ENCODE measurements at places on chromosomes 5 and 9.
A peak's percentile ranks its signal among the peaks of the same experiment; 100 is the strongest.

- no peak for DNase-seq
Observed at GRCh38 chr9:88339317-88339716, 48.9 kb upstream of the SPIN1 start.

DNA sequence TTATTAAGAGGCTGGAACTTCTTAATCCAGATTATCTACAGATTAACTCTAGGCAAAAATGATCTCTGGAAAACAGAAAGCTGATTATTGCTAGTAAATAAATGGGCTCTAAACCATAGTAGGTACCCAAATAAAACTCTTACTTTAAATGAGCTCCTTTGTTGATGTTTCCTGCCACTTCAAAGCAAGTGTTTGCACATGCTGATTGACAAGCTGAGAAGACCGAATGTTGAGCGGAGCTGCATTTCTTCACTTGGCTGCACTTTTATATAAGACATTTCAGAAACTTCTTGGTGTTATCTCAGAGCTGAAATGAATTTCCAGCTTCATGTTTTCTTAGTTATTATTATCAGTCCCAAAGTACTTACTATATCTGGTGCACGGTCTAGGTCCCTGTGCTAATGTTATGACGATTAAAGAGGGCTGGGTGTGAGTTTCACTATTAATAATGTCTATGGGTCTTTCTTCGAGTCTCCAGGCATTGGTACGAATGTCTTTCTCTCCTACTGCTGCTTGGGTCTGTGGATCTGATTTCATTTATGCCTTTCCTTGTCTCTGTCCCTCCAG lies 58.6 kb upstream of the CTXN3 start:
- no peak for DNase-seq

DNA sequence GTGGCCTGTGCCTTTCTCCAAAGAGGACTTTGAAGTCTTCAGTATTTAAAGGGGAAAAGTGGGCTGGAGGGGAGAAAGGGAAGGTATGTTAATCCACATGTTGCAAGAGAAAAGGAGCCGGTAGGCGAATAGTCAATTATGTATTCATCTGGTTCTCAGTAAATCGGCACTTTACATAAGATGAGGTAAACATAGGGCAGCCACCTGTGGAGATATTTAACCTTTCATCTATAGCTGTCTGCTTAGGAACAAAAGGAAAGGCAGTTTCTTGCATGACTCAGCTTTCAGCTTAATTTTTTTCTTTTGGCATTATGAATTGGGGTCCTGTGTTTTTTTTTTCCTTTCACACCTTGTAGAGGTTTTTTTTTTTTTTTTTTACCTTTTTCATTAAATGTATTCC lies 42.2 kb downstream of the FGD3 start:
- DNase-seq, result no peak

GRCh38 chr5:159992566-159992965 lies 16.4 kb upstream of the TTC1 start:
- no peak for DNase-seq

DNA sequence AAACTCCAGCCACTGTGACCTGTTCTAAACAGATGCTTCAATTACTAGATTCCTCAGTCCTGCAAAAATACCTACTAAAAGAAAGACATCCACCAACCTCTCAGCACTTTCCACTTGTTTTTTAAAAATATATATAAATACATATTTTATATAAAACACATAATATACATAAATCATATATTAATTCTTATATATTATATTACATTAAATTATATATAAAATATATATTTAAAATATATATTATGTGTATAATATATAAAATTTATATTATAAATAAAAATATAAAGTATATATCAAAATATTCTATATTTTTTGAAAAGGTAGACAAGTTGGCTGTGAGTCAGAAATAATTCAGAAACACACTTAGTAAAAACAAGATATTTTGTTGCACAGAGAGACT lies 2371.8 kb upstream of the ACO1 start:
- no peak for DNase-seq

DNA sequence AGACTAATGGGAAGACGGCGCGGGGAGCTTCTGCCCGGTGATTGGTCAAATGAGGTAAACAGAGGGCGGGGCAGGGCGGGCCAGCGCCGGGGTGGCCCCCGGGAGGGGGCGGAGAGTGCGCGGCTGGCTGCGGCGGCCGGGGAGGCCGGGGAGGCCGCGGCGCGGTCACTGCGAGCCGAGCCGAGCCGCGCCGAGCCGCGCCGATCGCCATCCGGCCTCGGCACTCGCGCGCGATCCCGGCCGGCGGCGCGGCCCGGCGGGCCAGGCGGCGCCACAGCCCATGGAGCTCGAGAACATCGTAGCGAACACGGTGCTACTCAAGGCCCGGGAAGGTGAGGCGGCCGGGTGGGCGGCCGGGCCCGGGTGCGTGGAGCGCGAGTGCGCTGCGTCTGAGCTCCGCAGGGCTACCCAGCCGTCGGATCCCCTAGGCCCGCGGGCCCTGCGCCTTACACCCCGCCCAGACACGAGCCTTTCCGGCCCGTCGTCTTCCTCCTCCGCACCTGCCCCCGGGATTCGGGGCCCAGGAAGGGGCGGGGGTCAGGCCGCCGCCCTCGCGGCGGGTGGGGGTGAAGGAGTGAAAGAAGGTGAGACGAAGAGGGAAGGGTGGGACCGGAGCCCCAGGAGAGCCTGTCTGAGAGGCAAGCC lies at the start of gene GRK6:
TSS of gene GRK6 (plus strand) at position 111 of the 645 bp plus-strand sequence. CDS start at position 281, 170 bp downstream.
- DNase-seq, result peak; percentile 62

- no peak for DNase-seq
Observed at GRCh38 chr5:9573796-9574195, 27.9 kb upstream of the SEMA5A start.

GRCh38 chr9:127183814-127184582 lies 61.6 kb upstream of the ANGPTL2 start:
- no peak for DNase-seq

DNA sequence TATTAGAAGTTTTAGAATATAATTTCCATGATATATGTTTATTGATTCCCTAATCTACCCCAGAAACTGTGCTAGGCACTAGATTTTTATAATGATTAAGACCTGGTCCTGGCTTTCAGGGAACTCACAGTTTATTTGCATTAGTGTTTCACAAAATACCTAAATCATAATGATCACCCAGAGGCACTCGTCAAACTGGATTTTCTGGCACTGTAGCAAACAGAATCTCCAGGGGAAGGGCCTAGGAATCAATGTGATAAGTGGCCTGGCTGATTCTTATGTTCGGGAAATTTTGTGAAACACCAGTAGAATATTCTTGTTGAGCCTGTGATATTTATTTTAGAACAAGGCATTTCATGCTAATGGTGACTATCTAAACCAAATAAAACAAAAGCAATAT lies 37.4 kb upstream of the SRP19 start:
- no peak for DNase-seq

DNA sequence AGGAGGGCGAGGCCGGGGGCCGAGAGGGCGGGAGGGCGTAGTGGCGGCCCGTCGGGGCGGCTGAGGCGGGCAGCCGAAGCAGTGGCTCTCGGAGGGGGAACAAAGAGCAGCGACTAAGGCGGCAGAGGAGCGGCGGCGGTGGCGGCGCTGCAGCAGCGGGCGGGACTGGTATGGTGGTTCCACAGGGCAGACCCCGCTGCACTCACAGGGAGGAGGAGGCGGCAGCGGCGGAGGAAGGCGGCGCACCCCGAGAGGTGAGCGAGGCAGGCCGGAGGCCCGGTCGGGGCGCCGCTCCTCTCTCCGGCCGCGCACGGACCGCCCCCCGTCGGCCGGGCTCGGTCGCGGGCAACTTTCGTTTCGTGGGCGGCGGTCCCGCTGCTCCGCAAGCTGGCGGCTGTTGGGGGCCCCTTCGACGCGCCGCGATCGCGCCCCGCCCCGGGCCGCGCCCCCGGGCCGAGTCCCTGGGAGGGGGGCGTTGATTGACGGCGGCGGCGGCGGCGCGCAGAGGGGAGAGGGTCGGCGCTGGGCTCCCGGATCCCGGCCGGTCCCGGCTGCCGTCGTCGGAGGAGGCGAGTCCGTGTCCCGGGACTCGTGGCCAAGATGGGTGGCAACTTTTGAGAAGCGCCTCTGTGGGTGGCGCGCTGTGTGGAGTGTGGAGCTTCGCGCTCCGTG lies 467 bp downstream of the CNOT6 start:
- DNase-seq, result peak; percentile 45

GRCh38 chr5:29134418-29134817 lies 2059.1 kb upstream of the CDH6 start:
- no peak for DNase-seq

- no peak for DNase-seq
Observed at GRCh38 chr5:22076586-22076985, 776.6 kb downstream of the CDH12 start.

DNA sequence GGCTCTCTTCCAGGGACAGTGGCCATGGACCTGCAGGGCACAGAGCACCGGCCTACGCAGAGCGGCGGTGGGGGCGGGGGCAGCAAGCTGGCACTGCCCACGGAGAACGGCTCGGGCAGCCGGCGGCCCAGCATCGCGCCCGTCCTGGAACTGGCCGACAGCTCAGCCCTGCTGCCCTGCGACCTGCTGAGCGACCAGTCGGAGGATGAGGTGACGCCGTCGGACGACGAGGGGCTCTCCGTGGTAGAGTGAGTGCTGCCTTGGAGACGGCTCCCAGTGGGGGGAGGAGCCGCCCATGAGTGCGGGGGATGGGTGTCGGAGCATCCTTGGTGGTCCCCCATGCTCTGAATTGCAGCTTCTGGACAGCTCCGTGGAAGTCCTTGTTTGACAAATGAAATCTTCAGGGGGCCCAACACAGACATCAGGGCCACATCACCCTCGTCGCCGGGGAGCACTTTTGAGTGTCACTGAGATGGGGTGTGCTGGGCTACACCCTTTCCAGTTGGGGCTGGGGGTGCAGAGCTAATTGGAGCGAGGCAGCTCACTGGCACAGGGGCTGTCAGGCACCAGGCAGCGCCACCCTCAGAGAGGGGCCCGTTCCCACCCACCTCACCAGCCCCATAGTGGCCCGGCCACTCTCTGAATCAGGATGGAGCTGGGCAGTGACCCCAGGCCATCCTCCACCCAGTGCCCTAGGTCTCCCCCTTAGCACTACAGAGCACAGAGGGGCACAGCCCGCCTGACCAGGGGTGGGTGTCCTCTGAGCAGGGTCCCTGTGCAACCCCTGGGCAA lies 70.9 kb downstream of the KCNT1 start:
- no peak for DNase-seq

GRCh38 chr9:31683116-31683515 lies 701.3 kb upstream of the ACO1 start:
- no peak for DNase-seq

DNA sequence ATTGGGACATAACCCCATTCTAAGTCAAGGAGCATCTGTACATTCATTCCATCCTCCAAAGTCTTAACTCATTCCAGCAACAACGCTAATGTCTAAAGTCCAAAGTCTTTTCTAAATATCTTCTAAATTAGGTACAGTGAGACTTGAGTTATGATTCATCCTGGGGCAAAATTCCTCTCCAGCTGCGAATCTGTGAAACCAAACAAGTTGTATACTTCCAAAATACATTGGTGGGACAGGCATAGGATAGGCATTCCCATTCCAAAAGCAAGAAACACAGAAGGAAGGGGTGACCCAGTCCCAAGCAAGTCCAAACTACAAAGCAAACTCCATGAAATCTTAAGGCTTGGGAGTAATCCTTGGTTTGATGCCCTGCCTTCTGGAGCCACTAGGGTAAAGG lies 97.6 kb upstream of the FANCC start:
- no peak for DNase-seq

DNA sequence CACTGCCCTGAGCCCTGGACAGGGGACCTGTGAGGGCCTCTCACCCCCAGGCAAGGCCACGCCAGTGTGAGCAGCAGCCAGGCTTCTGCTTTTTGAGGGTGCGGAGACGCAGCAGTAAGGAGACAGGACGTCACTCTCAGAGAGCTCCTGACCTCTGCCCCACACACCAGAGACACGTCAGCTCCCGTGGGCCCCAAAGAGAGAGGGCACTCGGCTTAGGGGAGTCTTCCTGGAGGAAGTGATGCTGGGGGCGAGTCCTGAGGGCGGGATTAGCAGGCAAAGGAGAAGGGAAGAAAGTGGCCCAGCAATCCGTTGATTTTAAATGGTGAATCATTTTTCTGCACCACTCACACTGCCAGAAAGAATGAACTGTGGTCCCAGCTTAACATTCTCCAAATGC lies 24.0 kb upstream of the SLC9A3 start:
- DNase-seq, result no peak

DNA sequence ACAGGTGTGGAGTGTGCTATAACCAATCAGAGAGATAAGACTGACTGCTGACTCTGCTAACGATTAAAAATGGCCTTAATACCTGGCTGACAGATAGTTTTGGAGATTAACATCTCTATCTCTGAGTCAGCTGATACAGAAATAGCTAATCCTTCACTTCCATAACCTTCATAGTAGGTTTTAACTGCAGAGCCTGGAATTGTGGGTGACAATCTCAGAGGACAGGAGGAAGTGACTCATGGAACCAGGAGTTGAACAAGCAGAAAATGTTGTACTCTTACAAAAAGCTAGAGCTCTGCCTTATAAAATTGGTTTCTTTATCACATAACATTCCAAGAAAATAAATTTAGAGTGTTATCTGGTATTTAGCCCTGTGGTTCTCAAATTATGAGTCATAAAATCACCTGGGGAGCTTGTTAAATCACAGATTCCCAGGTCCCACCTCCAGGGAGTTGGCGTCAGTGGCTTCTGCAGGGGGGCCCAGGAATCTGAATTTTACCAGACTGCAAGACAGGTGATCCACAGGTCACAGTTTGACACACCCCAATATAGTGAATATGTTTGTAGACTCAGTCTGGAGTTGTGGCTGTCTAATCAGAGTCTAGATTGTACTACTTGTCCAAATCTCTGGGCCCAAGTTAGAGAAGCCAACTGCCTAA lies 44.4 kb upstream of the AFAP1L1 start:
- DNase-seq, result peak; percentile 52

- DNase-seq, result no peak
Observed at GRCh38 chr5:178221282-178221681, 11.3 kb downstream of the PHYKPL start.

DNA sequence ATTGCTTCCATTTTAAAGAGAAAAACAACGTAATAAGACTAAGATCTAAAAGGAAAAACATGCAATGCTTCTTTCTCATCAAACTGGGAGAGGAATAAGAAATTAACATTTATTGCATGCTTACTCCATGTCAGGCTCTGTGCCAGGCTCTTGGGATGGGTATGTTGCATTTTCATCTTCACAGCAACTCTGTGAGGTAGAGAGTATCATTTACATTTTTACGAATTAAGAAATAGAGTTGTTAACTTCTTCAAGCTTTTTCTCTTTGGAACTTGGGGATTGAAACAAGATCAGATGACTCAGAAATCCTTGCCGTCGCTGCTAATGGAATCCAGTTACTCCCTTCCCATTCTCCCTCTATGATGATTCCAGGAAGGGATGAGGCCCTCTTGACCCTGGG lies 39.5 kb downstream of the PDE8B start:
- DNase-seq, result no peak

Measured in urothelium cell line (cell line).